ENCODE measurements at places on chromosomes 1 and 21.

DNA sequence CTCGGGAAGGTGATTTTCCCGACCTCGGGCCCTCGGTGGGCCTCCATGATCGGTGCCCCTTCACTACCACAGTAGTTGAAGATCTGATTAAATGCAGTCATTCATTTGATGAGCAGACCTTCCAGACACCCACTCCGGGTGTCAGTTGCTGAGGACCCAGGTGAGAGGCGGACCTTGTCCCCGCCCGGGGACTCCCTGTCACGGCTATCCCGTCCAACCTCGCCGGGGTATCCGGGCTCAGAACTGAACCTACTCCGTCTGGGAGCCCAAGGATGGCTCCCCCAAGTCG, 22.6 kb downstream of the RNU1-3 start:
- no peak for DNase-seq

- no peak for DNase-seq
Observed at GRCh38 chr1:111082421-111083203, 57.3 kb downstream of the DRAM2 start.

DNA sequence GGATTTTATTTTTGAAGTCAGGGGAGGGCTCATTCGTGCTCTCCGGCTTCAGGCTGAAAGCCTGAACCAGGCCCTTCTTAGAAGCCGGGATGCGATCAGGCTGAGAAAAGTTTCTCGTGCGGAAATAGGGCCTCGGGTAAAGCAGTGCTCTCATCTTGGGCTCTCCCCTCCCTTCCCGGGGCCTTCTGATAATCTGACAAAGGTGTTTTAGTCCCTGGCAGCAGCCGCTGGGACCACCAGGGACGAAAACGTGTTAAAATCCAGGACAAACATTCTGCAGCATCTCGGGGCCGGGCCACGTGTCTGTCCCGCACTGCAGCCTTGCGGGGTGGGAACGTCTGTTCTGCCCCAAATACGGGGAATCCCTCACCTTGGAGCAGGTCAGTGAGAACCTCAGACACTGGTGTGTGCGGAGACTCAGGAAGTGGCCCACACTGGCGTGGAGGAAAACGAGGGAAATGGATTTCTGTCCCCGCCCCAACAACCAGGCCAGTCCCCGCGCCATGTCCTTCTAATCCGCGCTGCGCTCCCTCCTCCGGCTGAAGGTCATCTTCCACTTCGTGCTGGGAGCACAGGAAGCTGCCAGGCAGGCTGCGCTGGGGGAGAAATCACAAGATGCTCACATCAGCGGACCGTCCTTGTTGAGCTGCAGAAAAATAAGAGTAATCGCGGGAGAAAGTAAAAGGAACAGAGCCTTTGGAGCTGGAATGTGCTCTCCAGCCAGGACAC, 16.6 kb upstream of the AJAP1 start:
- no peak for DNase-seq

DNA sequence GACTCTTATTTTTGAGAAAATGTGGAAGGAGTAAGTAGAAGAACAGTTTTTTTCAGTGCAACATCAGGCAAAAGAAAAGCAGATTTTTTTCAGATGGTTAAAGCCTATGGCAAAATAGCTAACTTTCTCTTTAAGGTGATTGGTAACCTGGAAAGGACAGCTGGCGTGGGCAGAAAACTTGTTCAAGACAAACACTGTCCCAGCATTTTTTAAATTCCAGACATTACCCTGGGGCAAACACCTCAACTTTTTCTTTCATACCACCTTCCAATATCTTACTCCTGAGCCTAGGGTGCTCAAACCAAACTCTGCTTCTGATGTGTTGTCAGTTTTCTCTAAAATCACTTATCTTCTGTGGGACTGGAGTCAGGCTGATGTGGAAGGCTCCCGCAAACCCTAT, 2.7 kb upstream of the LEPR start:
- DNase-seq: no peak

DNA sequence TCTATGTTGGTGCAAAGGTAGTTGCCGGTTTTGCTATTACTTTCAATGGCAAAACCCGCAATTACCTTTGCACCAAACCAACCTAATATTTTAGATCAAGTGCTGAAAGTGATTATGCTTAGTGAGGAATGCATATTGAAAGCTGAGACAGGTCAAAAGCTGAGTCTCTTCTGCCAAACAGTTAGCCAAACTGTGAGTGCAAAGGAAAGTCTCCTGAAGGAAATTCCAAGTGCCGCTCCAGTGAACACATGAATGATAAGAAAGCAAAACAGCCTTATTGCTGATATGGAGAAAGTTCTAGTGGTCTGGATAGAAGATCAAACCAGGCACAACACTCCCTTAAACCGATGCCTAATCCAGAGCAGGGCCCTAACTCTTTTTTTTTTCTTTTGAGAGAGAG, 83.1 kb upstream of the ERRFI1 start:
- no peak for DNase-seq

GRCh38 chr1:225883616-225884265, 1.6 kb upstream of the TMEM63A start:
- DNase-seq: no peak

DNA sequence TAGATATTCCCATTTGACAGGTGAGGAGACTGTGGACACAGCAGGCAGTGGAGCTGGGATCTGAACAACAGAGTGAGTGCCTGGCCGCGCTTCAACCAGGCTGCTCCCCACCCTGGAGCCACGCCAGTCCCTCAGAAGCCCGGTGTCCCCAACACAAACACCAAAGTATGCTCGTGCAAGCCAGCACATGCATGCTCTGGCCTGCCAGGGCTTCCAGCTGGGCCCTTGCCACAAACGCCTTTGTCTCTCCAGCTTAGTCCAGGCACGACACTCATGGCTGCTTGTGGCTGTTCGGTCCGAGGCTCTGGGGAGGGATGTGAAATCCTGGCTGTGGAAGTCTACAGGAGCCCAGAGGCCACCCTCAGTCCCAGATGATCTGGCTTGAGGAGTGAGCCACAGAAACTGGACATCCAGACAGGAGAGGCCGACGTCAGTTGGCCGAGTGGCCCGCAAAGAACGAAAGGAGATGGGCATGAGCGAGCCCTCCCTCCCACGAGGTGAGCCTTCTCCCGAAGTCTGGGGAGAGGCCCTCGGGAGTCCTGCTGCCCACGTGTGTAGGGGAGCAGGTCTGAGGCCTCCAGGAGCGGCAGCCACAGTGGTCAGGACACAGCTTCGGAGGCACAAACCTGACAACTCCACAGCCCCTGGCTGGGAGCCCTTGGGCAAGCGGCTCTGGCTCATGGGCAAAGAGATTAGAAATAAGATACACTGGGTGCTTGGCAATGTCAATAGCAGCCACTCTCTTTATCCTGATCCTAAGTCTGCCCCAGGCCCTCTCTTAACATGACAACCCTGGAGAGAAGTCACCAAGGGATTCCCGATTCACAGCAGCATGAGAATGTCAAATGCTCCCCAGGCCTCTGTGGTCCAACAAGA, 117.1 kb upstream of the IFFO2 start:
- DNase-seq: no peak

DNA sequence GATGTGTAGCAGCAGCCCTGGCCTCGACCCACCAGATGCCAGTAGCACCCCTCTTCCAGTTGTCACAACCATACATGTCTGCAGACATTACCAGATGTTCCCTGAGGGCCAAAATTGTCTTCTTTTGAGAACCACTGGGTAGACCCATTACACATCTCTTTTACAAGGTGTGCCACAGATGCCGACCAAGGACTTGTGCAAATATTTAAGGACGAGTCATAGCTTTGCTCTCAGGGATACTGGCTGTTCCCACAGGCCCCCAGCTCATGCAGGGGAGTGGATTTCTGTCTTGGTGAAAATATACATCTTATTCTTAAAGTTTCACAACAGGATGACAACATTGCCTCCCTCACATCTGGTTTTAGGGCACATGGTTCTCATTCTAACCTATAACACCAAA, 59.4 kb upstream of the ZBTB18 start:
- DNase-seq: no peak

DNA sequence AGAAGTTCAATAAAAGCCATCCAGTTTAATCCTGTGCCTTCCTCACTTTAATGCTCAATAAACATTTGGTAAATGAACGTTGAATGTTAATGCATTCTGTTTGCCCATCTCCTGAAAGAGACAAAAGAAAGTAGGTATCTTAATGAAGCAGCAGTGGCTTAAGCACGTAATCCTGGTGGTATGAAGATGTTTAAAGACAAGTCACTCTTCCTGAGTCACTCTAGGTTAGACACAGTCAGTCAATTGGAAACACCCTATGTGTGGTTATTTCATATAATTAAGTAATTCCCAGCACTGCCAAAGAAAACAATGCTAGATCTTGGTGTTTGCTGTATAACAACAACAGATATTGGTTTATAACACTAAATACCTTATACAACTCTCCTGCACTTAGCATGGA, 334.0 kb upstream of the FMN2 start:
- DNase-seq: no peak

DNA sequence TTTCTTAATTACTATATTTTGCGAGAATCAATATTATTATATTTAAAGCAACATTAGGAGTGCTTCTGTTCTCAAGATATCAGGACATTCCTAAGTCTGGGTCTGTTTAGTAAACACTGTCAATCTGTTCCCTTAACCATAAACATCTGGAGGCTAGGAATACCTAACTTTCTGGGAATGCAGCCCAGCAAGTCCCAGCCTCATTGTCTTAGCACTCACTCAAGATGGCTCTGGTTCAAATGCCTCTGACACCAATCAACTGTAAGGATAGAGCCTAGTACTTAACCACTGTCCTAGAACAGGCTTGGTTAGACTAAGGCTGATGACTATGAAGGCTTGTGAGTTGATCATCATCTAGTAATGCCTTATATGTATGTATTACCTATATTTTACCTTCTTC, 61.5 kb downstream of the TNN start:
- DNase-seq: no peak

- no peak for DNase-seq
Observed at GRCh38 chr1:13783551-13783950, 83.6 kb downstream of the PRDM2 start.
